Activated CD4-positive, alpha-beta T cell treated with anti-CD3 and anti-CD28 coated beads for 36 hours (primary cell): ENCODE measurements at places on chromosomes 12 and 14. TPM values are rescaled to one million over a fixed set of nuclear protein-coding genes. Genes with fewer than 3 reads are reported as not detected.

DNA sequence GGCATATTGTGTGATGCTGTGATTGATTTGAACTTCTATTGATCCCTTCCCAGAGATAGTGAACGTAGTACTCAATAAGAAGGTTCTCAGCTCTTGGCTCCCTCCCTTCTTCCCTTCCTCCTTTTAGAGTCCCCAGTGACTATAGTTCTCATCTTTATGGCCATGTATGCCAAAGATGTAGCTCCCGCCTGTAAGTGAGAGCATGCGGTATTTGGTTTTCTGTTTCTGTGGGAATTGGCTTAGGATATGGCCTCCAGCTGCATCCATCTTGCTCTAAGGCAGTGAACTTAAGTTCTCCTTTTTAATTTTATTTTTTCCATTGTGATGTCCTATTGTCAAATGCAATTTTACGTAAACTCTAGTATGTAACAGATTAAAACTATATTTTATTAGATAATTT, 109.5 kb downstream of the AEBP2 start:
- no peak for DNase-seq
- H3K4me1 ChIP-seq: peaks cover 18% of the 10 kb centered on the region
- no peak overlapping the region for H3K27ac ChIP-seq
- H3K27me3 ChIP-seq: no peaks in the 10 kb centered on the region

DNA sequence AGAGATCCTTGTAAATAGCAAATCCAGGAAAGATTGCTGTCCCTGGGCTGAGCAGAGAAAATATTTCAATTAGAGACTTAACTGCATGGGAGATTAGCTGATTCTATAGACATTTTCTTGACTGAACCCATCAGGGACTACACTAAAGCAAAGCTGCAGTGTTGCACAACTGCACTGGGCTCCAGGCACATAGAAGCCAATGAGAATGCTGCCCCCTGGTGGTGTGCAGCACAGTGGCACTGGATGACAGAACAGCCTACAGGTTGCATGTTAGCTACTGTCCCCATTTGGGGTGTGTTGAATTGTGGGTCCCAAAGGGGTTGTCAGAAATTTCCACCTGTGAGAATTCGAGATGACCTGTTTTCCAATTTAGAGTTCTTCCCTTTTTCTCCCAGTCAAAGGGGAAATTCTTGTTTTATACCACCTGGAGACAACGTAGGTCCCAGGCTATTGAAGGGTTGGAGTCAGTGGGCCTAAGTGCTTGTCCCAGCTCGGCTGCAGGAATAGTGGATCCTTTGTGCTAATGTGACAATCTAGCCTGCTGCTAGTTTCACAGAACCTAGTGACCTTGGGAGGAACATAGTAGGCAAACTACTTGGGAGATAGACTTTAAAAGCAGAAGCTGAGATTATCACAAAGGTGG, 114.7 kb downstream of the SLC8A3 start:
- H3K27ac ChIP-seq: no peak overlapping the region
- H3K36me3 ChIP-seq: no peaks in the 10 kb centered on the region
- H3K4me3 ChIP-seq: no peak overlapping the region
- peaks cover 9% of the 10 kb centered on the region for H3K27me3 ChIP-seq

DNA sequence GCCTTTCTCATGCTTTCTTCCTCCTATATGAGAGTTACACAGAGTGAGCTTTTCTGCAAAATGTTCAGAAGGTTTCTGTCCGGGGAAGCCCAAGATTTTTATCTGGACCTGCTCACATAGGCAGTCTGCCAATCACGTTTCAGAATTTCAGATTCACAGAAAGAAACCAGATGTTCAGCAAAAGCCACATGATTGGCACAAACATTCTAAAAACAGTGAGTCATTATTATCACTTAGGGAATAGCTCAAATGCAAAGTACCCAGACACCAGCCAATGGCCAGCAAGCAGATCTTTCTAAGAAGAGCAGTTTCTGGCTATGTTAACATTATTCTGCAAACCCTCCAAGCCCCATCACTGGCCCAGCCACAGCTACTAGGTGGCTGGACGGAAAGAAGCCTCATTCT, 1558.5 kb upstream of the TMEM132C start:
- peak; percentile 44 for DNase-seq
- peaks cover 9% of the 10 kb centered on the region for H3K4me1 ChIP-seq
- H3K27ac ChIP-seq: no peak overlapping the region
- no peak overlapping the region for H3K4me3 ChIP-seq
- H3K27me3 ChIP-seq: peaks cover 4% of the 10 kb centered on the region
- no peaks in the 10 kb centered on the region for H3K36me3 ChIP-seq

GRCh38 chr14:73709904-73710469, 4.2 kb downstream of the PNMA1 start:
- DNase-seq: no peak
- H3K4me1 ChIP-seq: peaks cover 13% of the 10 kb centered on the region
- no peak overlapping the region for H3K4me3 ChIP-seq
- H3K27ac ChIP-seq: peak overlapping the region; percentile 3
- H3K27me3 ChIP-seq: no peaks in the 10 kb centered on the region

GRCh38 chr12:32273063-32273522, 126.3 kb upstream of the FGD4 start:
- H3K27me3 ChIP-seq: no peaks in the 10 kb centered on the region
- H3K27ac ChIP-seq: peak overlapping the region; percentile 80
- no peaks in the 10 kb centered on the region for H3K36me3 ChIP-seq
- H3K4me3 ChIP-seq: no peak overlapping the region
- peaks cover 23% of the 10 kb centered on the region for H3K4me1 ChIP-seq

GRCh38 chr14:24233538-24233866, 773 bp downstream of the GMPR2 start:
- peak; percentile 50 for DNase-seq
- H3K36me3 ChIP-seq: peaks cover 49% of the 10 kb centered on the region
- H3K4me1 ChIP-seq: peaks cover 65% of the 10 kb centered on the region
- H3K27ac ChIP-seq: peak overlapping the region; percentile 89
- H3K27me3 ChIP-seq: no peaks in the 10 kb centered on the region

DNA sequence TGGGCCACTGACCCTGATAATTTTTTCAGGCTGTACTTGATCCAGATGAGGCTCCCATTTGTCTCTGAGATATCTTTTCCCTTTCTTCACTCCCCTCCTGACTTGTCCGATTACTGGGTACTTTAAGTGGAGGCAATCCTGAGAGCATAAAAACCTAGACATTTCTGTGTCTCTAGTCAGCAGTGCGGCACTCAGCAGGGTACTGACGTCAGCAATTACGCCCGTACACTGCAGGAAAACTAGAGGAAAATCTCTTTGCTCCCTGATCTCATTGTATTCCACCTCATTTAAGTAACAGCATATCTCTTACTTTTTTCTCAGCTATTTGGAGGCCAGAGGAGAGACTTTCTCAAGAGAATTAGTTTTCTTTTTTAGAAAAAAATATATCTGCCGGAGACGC, 315.5 kb upstream of the OR4E1 start:
- peak overlapping the region; percentile 57 for H3K4me3 ChIP-seq
- no peaks in the 10 kb centered on the region for H3K36me3 ChIP-seq
- peak overlapping the region; percentile 82 for H3K27ac ChIP-seq
- H3K4me1 ChIP-seq: peaks cover 29% of the 10 kb centered on the region

DNA sequence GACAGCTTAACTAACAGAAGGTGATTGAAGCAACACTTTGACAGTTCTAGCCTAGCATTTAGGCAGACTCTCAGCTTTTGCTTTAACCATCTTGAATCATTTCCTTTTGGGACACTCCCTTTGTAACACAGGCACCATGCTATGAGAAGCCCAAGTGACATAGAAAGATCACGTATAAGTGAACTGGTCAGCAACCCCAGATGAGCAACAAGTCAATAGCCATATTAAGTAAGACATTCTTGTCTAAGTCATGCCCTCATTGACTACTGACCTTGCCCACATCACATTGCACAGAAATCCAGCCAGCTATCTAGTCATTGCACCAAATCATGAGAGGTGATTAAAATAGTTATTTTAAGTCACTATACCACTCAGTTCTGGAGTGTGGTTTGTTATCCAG, 476.8 kb downstream of the TRHDE start:
- no peak overlapping the region for H3K27ac ChIP-seq
- no peaks in the 10 kb centered on the region for H3K36me3 ChIP-seq
- H3K27me3 ChIP-seq: no peaks in the 10 kb centered on the region
- no peak for DNase-seq
- H3K4me1 ChIP-seq: no peaks in the 10 kb centered on the region
- no peak overlapping the region for H3K4me3 ChIP-seq

GRCh38 chr14:75150150-75150549, 23.3 kb upstream of the NEK9 start:
- no peak overlapping the region for H3K4me3 ChIP-seq
- no peaks in the 10 kb centered on the region for H3K27me3 ChIP-seq
- H3K27ac ChIP-seq: no peak overlapping the region
- peaks cover 42% of the 10 kb centered on the region for H3K36me3 ChIP-seq

GRCh38 chr12:106907411-106907810, 48.3 kb upstream of the TMEM263 start:
- no peak overlapping the region for H3K27ac ChIP-seq
- H3K4me3 ChIP-seq: no peak overlapping the region
- no peak for DNase-seq
- H3K4me1 ChIP-seq: peaks cover 19% of the 10 kb centered on the region
- H3K36me3 ChIP-seq: no peaks in the 10 kb centered on the region

DNA sequence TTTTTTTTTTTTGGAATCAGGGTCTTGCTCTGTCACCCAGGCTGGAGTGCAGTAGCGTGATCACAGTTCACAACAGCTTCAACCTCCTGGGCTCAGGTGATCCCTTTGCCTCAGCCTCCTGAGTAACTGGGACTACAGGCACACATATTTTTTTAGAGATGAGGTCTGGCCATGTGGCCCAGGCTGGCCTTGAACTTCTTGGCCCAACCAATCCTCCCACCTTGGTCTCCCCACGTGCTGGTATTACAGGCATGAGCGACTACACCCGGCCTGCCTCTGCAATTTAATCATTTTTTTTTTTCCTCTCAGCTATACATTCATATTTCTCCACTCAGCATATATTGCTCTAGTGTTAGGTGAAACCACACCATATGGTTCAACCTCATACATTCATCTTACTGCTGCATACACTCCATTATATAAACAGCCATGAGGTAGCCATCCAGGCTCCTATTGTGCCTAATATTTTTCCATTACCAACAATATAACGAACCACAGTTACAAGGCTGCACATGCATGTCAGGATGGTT, 7.1 kb downstream of the STX2 start:
- H3K36me3 ChIP-seq: peaks cover 3% of the 10 kb centered on the region
- peaks cover 31% of the 10 kb centered on the region for H3K4me1 ChIP-seq
- H3K4me3 ChIP-seq: no peak overlapping the region
- DNase-seq: no peak

DNA sequence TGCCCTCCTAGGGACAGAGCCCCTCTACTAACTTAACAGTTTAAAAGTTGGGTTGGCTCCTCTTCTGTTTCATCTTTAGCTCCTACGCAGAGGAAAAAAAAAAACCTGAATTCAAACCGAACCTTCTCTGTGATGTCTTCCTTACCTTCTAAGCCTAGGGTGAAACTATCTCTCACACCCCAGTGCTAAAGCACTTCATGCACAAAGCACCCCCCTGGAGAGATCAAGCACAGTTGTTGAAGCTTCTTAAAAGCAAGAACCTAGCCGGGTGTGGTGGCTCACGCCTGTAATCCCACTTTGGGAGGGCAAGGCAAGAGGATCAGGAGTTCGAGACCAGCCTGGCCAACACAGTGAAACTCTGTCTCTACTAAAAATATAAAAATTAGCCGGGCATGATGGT, 37.6 kb downstream of the CORO1C start:
- DNase-seq: peak; percentile 7
- H3K36me3 ChIP-seq: peaks cover 19% of the 10 kb centered on the region
- no peaks in the 10 kb centered on the region for H3K27me3 ChIP-seq
- H3K27ac ChIP-seq: peak overlapping the region; percentile 87
- peaks cover 80% of the 10 kb centered on the region for H3K4me1 ChIP-seq
- H3K4me3 ChIP-seq: peak overlapping the region; percentile 38

DNA sequence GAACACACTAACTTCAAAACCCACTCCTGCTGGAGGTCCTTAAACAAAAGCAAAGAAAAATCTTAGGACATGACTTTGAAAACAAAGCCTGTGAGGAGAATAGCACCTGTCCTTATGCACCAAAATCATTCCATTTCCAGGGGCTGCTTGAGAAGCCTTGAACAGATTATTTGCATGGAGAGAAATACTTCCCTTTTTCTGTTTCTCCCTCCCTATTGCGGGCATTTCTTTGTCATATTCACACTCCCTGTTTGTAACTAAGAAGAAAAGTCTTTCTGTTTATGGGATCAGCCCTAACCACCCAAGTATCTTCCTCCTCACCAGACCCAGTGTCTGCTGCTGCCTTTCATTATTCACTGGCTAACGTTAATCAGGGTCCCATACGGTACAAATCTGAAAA, 218.8 kb downstream of the DPF3 start:
- no peak overlapping the region for H3K4me3 ChIP-seq
- H3K27me3 ChIP-seq: peaks cover 6% of the 10 kb centered on the region
- H3K36me3 ChIP-seq: no peaks in the 10 kb centered on the region
- H3K27ac ChIP-seq: no peak overlapping the region
- H3K4me1 ChIP-seq: peaks cover under 1% of the 10 kb centered on the region
- DNase-seq: no peak

- H3K36me3 ChIP-seq: peaks cover 27% of the 10 kb centered on the region
- no peak for DNase-seq
- H3K4me1 ChIP-seq: no peaks in the 10 kb centered on the region
- H3K4me3 ChIP-seq: no peak overlapping the region
Measured at GRCh38 chr12:26627335-26627734, 205.7 kb downstream of the ITPR2 start.

- H3K27me3 ChIP-seq: peaks cover 8% of the 10 kb centered on the region
- DNase-seq: no peak
- peaks cover 7% of the 10 kb centered on the region for H3K4me1 ChIP-seq
- no peaks in the 10 kb centered on the region for H3K36me3 ChIP-seq
- H3K27ac ChIP-seq: no peak overlapping the region
Measured at GRCh38 chr12:106174876-106175275, 36.1 kb upstream of the NUAK1 start.

- no peak for DNase-seq
- H3K27ac ChIP-seq: no peak overlapping the region
- H3K36me3 ChIP-seq: no peaks in the 10 kb centered on the region
- H3K4me3 ChIP-seq: no peak overlapping the region
Measured at GRCh38 chr14:22781301-22781991, 15.0 kb downstream of the OXA1L start.

DNA sequence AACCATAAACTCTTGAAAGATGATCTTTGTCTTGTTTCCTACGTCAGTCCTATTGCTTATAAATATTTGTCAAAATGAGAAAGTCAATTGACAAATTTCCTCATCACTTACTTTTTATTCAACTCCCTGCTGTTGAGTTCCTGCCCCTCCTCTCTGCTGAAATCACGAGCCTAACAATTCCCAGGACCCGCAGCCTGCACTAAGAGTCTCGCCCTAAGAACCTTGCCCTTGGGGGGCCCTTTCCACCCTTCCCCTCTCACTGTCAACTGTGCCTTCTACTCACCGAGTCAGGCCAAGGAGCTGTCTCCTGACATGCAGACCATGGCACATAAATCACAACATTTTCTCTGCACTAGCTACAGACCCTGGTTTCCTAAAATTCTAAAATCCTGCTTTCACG, 99.0 kb downstream of the STAB2 start:
- no peak overlapping the region for H3K27ac ChIP-seq
- DNase-seq: no peak
- H3K4me3 ChIP-seq: no peak overlapping the region
- no peaks in the 10 kb centered on the region for H3K36me3 ChIP-seq

The IL23A gene
- 21.6 TPM for total RNA-seq

The FSCB gene
- not detected for total RNA-seq

The FAM186B gene
- total RNA-seq: 0.07 TPM

The OTUB2 gene
- 0.93 TPM for total RNA-seq

The KRT86 gene
- not detected for total RNA-seq
